ENCODE measurements at places on chromosomes 3 and 15.

DNA sequence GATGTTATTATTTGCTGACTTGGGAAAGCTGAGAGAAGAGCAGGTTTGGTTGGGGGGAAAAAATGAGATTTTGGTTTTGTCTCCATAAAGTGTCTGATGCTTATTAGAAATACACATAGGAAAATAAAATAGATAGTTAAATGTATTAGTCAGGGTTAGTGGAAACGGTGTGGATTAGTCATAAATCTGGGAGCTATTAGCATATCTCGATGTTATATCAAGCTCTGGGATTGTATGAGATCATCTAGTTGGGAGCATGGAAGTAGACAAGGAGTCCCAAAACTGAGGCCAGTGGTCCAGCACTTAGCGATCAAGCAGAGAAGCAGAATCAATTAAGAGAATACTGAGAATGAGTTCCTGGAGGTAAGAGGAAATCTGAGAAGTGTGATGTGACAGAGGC, 845.5 kb downstream of the ROBO2 start:
- DNase-seq, result no peak

DNA sequence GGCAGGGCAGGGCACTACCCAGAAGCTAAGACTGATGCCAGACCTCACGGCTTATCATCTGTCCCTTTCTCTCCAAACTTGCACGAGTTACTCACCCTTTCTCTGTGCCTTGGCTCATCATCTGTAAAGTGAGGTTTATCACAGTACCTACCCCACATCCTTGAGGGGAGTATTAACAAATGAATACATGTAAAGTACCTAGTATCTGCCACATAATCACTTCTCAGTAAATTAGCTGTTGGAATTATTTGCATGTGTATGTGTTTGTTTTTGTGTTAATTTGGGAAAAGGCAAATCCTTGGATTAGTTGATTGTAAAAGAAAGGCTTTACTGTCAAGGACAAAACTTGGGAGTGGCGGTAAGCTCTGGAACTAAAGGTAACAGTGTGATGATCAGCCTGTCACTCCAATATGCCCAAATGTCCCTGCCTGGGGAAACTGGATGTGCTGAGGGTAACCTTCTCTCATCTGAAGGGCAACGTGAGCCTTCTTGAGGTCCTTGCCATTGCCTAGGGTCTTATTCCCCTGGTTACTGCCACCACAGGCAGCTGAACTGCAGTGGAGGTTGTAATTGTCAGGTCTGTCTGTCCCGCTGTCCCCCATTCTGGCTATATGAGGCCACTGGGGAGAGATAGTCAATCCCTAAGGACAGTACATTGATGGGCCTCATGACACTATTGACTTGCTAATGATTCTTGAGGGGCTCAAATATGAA, 269.4 kb downstream of the CLSTN2 start:
- no peak for DNase-seq

DNA sequence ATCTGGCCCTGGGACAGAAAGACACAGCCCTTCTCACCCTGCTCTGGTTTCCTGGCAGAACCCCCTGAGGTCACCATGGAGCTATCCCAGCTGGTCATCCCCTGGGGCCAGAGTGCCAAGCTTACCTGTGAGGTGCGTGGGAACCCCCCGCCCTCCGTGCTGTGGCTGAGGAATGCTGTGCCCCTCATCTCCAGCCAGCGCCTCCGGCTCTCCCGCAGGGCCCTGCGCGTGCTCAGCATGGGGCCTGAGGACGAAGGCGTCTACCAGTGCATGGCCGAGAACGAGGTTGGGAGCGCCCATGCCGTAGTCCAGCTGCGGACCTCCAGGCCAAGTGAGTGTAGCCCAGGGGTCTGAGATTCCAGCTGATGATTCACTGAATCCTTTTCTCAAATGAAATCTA, 61.7 kb downstream of the BOC start:
- DNase-seq, result no peak

DNA sequence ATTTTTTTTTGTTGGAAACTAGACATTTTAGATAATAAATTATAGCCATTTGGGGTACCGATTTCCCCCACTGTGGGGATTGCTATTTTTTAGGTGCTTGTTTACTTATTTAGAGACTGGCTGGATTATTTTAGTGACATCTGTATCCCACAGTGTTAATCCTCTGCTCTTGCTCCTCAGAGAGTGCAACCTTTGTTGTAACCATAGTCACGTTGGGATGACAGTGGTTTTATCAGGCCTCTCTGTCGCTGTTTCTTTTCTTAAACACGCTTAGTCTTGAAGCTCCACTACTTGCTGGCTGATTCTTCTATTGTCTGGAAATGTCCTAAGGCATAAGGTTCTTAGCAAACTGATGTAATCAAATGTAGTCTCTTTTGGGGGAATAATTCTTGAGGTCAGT, 451.6 kb upstream of the SEMA6D start:
- DNase-seq, result no peak

DNA sequence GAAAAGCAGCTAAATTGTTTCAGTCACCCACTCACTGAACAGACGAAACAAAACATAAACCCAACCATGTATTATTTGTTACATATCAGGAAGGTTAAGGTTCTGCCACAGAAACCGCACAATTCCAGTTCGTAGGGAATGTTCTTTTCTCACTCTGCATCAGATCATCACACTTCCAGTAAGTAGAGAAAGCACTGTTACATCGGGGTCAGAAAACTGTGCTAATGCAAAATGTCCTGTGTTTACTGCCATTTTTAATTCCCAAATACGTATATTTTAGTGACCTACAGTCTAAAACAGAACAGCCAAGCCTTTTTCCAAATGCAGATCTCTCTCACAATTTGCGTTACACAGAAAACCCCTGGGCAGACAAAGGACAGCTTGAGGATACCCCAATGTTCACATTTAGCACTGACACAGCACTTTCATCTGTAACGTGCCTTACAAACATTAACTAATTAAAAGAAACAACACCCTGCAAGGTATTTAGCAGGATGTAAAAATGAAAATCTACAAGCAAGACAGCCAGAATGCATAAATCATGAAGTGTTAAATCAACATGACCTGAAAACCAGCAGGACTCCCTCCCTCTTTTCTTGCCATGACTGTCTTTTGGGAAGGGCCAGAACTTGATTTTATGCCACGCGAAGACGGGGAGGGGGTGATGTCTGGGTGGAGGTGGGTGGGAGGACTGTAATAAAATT, 34.8 kb upstream of the SKIL start:
- DNase-seq, result no peak

DNA sequence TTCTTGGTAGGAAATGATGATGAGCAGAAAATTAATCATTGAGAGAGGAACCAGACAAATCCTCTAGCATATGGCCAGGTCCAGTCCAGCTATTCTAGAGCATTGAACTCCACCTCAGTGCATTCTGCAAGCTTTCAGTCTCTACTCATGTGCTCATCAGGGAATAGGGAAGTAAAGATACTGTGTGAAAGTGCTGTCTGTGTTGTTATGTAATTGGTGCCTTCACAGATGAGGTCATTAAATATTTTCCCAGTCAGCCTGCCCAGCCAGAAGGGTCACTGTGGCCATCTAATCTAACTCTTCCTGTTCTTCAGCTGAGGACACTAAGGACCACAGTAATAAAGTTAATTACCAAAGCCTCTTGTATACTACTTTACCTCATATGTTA, 28.2 kb downstream of the C3orf62 start:
- DNase-seq, result peak; percentile 50

DNA sequence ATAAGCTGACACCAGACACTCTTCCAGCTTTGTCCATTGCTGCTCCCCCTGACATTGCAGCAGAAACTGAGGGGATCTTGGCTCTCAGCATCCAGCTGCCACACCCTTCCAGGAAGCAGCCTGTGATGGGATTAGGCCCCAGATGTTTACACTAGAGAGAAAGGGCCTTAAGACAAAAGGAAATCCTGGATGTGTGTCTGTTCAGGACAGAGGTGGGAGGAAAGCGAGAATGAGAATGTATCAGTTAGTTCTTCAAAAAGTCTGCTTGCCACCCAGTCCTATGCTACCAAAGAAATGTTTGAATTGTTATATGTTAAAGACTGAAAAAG, 58.8 kb downstream of the HES1 start:
- no peak for DNase-seq

- DNase-seq, result no peak
Measured at GRCh38 chr3:70272798-70273197, 39.6 kb downstream of the MDFIC2 start.

DNA sequence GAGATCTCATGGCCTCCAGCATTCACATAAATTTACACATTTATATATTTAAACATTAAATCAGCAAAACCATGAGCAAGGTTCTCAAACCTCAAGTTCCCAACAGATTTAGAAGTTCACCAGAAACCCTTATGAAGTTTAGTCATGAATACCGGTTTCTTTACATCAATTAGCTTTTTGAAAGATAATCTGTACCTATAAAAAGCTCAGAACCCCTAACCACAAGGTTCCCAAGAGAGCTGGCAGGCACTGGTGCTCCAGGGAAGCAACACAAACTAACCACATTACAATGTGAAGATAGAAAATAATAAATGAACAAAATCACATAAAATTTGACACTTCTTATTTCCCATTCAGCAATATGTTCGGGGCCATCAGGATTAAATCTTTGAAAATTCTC, 150.9 kb downstream of the FBN1 start:
- DNase-seq, result no peak

DNA sequence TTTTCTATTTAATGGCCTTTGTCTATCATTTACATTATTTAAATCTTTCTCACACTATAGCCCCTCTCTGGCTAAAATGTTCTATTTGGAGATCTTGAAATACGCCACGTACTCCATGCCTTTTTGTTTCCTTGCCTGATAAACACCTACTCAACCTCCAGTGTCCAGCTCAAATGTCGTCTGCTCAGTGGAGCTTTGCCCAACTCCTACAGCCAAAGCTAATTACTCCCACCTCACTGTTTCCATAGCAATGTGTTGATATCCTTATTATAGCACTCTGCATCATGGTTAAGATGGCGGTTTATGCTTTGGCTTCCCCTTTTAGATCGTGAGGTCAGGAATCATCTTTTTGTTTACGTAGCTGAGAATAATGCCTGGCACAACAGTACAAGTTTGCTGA, 55.9 kb downstream of the NGLY1 start:
- no peak for DNase-seq

DNA sequence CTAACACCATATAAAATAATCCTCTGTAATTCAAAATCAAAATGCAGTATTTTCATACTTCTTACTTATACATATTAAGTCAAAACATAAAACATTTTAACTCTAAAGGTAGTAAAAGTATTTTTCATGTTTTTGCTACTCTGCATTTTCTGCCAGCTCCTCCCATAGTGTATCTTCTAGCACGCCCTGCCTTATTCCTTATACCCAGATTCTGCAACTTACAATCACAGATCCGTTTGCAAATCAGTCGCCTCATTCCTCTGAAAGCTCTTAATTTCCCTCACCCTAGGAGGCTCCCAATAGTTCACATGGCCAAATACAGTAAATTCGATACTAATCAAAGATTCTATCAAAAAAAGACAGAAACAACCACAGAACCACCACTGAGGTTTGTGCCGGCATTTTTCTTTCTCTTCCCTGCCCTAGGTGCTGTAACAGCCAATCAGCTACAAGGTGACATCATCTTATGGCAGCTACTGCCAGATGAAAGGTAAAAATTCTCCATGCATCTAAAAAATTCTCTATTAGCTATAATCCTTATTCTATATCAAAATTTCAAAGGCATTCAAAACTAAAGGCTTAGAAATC, 72.9 kb downstream of the CLASP2 start:
- DNase-seq, result peak; percentile 64

GRCh38 chr15:65416845-65417416, 5.8 kb downstream of the IGDCC4 start:
- no peak for DNase-seq

DNA sequence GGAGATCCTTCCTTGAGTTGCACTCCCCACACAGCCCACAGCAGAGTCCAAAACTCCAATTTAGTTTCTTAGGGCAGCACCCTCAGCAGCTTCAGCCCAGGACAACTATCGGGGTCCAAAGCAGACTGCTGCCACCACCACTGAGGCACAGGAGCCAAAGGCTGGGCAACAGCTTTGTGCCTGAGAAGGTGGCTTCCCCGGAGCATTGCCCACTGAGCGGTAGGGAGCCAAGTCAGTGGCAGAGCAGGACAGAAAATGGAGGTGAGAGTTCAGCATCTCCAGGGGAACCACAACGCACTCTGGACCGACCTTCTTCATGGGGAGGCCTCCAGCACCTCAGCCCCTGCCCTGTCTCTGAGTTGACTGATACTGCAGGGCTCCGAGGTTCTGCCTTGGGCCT, 43.4 kb downstream of the CDAN1 start:
- DNase-seq, result no peak

- no peak for DNase-seq
Measured at GRCh38 chr15:96187341-96188305, 142.9 kb upstream of the NR2F2 start.

DNA sequence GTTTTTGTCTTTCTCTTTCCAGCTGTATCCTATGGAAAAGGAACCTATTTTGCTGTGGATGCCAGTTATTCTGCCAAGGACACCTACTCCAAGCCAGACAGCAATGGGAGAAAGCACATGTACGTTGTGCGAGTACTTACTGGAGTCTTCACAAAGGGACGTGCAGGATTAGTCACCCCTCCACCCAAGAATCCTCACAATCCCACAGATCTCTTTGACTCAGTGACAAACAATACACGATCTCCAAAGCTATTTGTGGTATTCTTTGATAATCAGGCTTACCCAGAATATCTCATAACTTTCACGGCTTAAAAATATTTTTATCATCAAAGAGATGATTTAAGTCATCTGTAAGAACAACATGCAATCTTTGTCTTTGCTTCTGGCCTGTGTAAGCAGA, 44.9 kb upstream of the PARP14 start:
- peak; percentile 58 for DNase-seq

- no peak for DNase-seq
Measured at GRCh38 chr3:159839561-159840379, 148.9 kb upstream of the IL12A start.

DNA sequence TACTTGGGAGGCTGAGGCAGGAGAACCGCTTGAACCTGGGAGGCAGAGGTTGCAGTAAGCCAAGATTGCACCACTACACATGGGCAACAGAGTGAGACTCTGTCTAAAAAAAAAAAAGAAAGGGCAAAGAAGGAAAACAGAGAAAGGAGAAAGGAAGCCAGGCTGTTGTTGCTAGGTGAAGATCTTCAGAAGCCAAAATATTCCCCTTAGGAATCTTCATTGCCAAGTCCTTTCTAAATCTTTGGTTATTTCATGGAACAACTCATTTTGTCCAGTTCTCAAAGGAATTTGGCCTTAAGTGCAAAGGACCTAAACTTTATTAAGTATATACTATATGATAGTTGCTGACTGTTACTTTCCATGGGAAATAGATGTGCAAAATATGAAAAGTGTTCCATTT, 59.2 kb upstream of the OSBPL11 start:
- no peak for DNase-seq
